Stimulated activated CD4-positive, alpha-beta T cell treated with anti-CD3 and anti-CD28 coated beads, Interleukin-1b, Interleukin-23, amount 100 ng/mL, for 1 hour (primary cell): ENCODE measurements at places on chromosomes 4 and X.

GRCh38 chr4:7783541-7783940, 156.1 kb downstream of the AFAP1 start:
- no peak for DNase-seq

- no peak for DNase-seq
Measured at GRCh38 chr4:172698256-172698655, 470.4 kb upstream of the GALNT7 start.

- no peak for DNase-seq
Measured at GRCh38 chr4:118757761-118758251, 72.6 kb downstream of the METTL14 start.

- no peak for DNase-seq
Measured at GRCh38 chr4:16023776-16024408, 59.9 kb downstream of the PROM1 start.

- DNase-seq: no peak
Measured at GRCh38 chrX:153905481-153906095, 1.1 kb downstream of the AVPR2 start.

GRCh38 chrX:109920325-109920724, 82.6 kb upstream of the TMEM164 start:
- no peak for DNase-seq

GRCh38 chr4:76883147-76883546, 14.8 kb downstream of the SOWAHB start:
- DNase-seq: no peak

GRCh38 chr4:140237616-140238350, 83.8 kb upstream of the MAML3 start:
- no peak for DNase-seq

- DNase-seq: no peak
Measured at GRCh38 chrX:132612821-132613564, 124.2 kb upstream of the MBNL3 start.

DNA sequence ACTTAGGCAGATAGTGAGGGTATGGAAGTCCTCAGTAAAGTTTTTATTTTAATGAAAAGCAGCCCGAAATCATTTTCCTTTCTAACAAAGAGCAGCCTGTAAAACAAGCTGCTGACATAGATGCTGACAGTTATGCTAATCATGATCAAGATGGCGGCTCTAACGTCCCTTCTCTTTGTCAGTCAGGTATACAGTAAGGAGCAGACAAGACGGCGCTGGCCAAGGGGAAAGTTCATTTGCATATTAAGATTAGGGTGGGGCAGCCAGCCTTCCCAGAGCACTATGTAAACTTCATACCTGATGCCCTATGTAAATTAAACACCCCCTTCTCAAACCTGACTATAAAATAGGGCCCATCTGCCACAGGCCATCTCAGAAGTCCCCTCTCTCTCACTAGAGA, 76.9 kb downstream of the MAGEB10 start:
- DNase-seq: no peak

DNA sequence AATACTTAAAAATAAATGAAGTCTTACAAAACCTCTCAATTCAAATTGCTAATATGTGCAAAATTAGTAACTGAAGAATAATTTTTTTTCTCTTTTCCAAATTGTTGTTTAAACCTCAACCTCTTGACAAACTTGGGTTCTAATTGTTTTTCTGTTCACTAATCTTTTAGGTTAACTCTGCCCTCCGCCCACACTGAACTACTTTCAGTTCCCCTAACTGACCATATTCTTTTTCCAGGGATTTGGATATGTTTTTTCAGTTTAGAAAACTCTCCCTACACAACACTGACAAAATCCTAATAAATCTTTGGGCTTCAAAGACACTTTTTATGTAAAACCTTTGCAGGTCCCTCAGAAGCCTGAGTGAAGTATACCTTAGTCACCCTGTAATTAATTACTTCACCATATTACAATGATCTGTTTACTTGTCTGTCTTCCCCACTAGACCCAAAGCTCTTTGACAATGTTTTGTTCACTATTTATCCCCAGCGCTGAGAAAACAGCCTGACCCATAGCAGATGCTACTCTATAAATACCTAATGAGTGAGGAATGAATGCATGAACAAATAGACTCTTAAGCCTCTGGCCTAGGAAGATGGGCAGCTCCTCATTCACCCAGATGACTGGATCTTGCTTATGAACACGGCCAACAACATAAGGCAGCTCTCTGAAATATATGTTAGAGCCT, 134.9 kb downstream of the MAML3 start:
- DNase-seq: no peak

- DNase-seq: no peak
Measured at GRCh38 chrX:18426004-18426320, 554 bp downstream of the CDKL5 start.

DNA sequence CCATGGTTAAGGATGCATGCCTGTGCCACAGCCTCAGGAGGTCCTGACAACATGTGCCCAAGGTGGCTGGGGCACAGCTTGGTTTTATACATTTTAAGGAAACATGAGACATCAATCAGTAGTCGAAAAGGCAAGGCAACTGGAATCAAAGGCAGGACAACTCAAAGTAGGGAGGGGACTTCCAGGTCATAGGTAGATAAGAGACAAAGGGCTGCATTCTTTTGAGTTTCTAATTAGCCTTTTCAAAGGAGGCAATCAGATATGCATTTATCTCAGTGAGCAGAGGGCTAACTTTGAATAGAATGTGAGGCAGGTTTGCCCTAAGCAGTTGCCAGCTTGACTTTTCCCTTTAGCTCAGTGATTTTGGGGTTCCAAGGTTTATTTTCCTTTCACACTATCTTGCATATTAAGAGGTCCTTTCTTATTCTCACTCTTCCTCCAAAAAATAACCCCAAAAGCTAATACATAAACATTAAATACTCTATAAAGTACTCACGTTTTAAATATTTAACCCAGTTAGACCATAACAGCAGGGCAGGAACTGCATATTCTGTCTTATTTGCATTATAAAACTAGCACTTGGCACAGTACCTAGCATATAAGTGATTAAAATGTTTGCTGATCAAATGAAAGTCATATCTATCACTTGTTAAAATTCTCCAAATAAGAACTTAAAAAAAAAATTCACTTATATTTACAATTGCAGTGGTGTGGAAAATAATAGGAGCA, 36.3 kb upstream of the UGT8 start:
- DNase-seq: no peak

DNA sequence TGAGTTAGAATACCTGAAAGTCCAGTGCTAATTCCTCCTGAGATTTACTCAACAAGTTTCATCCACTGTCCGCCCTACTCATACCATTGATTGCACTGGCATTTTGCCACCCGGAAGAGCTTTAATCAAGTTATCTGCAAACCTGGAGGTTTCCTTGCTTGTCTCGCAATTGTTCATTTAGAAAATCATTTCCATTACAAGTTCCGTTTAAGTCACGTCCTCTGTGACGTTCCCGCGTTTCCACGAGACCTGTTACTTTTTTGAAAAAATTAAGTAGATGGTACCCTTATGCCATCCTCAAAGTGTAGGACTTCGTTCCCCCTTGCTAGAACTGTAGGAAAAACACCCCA, 761 bp upstream of the FRYL start:
- DNase-seq: no peak

DNA sequence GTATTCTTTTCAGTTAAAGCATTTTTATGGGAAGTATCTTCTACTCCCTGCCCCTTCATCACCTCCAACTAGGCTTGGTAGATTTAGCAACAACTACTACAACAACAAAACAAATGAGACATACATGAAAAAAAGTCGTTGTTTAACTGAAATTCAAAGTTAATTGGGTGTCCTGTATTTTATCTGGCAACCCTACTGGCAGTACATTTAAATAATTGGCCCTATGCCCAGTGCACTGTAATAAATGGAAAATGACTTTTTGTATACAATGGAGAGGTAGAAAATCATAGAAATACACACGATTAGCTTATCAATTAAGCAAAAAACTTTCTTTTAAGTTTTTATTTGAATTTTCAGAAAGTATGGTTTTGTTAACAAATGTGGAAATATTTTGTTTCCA, 21.4 kb upstream of the CLGN start:
- DNase-seq: no peak

DNA sequence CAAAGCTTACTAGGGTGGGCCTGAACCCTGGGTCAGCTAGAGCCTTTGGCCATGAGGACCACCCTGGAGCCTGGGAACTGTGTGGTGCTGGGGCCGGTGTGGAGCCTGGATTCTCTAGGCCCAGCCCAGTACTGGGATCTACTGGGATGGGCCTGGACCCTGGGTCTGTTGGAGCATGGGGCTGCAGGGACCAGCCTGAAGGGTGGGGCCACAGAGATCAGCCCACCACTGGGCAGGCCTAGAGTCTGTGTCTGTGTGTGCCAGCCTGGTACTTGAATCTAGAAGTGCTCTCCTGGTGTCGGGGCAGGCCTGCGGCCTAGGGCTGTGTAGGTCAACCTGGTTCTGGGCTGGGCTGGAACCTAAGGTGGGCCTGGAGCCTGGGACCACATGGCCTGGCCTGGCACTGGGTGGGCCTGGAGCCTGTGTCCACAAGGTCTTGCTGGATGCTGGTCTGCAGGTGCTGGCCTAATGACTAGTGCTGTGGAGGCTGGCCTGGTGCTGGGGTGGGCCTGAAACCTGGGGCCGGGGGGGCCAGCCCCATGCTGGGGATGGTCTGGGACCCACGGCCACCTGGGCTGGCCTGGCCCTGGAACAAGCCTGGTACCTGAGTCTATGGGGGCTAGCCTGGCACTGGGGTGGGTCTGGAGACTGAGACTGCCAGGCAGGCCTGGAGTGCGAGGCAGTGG, 21.1 kb downstream of the KANTR start:
- no peak for DNase-seq

DNA sequence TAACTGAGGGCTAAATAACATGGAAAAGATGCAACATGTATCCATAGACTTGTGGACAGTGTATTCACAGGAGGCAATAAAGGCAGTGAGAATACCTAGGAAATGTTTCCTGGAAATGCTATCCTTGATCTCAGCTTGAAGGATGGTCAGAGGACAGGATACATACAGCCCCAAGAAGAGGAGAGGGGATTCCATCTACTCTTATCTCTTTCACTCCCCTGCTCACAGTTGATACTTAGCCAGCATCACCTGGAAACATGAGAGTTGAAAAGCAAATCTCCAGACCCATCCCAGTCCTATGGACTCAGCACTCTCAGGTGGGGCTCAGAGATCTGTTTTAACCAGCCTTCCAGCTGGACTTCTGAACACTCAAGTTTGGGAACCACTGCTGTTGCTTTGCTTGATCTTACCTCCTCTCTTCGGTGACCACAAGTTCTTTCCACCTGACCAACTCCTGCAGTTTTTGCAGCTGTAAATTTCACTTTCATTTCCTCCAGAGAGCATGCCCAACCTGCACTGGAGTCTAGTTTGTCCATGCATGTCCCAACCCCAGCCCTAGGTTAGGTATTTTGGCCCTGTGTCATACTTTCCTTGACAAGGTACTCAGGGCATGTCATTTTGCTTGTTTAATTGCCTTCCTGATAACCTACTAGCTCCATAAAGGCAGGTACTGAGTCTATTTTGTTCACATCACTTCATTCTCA, 10.4 kb downstream of the RELL1 start:
- DNase-seq: no peak

DNA sequence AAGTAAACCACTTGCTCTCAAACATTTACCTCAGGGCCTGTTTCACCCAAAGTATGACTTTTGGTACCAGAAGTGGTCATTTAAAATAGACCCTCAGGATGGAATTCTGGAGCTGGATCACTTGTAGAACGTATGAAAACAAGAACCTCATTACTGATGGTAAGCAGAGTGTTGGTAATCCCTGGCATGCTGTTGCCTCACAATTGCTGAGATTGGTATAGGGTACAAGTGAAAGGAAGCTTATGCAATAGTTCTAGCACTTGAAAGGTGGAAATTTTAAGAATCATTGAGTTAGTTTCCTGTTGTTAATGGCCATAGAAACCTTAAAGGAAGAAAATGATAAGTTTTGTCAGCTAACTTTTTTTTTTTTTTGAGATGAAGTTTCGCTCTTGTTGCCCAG, 22.3 kb upstream of the THOC2 start:
- DNase-seq: no peak

GRCh38 chrX:100830143-100830542, 10.0 kb downstream of the CSTF2 start:
- DNase-seq: no peak

DNA sequence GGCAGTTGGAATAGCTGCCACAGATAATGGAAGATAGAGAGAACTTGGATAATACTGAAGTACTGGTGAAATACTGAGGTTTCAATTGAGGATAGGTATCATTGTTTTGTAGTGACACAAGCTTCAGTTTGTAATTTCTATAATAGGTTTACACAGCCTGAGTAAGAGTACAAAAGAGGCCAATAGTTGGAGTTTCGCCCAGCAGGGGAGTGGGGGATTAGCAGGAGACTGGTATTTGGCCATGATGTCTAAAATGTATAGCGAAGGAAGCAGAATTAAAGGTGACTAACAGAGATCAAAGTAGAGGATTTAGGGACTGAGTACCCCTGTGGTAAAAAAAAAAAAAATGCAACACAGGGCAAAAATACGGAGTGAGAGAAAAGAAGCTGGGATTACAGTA, 129.5 kb downstream of the KCTD8 start:
- no peak for DNase-seq

DNA sequence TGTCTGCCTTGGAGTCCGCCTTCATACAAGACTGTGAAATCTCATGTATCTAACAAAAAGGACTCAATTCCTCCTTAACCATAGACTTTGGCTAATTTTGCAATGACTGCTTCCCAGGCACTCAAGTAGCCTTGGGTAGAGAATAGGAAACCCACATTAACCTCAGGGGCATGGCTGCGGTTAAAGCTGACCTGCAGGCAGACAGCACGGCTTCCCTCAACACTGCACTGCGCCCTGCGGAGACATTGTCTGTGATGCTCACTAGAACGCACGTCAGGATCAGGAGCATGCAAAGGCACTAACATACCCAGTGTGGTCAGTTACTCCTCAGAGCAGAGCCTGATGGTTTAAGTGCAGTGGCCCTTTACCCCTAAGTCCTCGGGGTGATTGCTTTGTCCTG, 10.3 kb upstream of the GPR143 start:
- no peak for DNase-seq

DNA sequence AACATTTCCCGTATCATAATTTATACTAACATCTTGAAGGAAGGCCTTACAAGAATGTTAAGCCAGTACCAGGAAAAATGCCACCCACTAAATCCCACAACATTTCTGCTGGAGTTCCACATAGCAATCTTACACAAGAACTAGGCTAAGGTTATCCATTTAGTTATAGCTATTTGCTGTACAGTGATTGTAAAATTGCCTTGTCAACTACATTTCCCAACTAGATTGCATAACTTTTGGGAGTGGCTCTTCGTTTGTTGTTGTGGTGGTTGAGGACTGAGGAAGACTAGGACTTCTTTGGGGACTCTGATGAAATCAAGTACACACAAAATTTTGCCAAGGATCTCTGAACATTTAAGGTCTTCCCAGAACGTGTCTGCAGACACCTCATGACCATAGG, 8.0 kb downstream of the IBSP start:
- no peak for DNase-seq

GRCh38 chrX:150594584-150594983, 26.2 kb downstream of the MTM1 start:
- DNase-seq: no peak

DNA sequence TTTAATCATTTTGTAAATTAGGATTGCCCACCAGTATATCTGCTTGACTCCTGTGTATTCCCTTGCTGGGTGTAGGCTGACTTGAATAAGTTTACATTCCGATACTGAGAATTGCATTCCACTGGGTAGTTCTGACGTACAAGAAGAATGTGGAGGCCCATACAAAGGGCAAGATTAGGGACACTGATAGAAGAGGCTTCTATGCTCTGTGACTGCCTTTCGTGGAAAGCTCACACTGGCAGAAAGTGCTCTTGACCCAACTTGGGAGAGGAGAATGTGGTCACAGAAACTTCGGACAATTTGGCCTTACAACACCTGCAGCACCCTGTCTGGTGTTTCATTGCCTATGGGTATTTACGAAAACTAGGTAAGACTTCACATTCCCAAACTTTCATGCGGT, 126.3 kb downstream of the RAPGEF2 start:
- DNase-seq: no peak
